Fibroblast of lung (primary cell): ENCODE measurements at places on chromosomes 11 and 22.

DNA sequence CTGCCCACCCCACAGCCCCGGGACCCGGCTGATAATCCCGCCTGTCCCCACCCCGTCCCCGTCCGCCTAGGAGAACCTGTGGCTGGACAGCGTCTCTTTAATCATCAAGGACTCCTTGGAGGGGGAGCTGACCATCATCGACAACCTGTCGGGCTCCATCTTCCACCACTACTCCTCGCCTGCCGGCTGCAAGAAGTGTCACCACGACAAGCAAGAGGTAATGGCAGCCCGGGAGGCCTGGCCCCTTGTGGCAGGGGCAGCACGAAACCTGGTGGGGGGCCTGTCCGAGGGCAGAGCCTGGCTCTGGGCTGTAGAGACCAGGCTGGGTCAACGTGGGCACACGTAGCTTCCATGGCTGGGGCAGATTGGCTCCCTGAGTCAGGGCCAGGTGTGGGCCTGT, 109.1 kb downstream of the CACNA1I start:
- DNase-seq, result no peak

DNA sequence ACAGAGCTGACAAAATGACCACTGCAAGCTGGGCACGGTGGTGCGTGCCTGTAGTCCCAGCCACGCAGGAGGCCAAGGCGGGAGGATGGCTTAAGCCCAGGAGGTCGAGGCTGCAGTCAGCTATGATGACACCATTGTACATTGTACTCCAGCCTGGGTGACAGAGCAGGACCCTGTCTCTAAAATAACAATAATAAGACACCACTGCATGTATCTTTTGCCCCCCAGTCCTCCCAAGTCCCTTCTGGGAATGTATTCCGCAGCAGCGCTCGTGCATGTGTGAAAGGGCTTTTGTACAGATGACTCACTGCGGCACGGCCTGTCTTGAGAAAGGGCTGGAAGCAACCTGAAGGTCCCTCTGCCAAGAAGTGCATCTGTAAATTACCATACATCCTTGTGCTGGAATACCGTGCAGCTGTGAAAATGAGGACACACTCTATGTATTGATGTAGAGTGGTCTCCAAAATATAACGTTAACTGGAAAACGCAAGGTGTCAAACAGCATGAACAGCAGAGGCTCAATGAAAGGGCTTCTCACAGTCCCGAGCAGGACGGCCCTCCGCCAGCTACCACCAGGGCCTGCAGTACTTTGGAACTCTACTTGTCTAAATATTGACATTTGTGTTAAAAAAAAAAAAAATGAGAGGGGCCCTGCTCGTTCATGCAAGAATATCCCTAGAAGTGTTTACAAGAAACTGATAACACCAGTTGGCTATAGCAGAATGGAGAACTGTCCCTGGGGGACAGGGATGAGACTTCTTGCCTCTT, 9.0 kb upstream of the CDC42EP2 start:
- peak; percentile 64 for DNase-seq

DNA sequence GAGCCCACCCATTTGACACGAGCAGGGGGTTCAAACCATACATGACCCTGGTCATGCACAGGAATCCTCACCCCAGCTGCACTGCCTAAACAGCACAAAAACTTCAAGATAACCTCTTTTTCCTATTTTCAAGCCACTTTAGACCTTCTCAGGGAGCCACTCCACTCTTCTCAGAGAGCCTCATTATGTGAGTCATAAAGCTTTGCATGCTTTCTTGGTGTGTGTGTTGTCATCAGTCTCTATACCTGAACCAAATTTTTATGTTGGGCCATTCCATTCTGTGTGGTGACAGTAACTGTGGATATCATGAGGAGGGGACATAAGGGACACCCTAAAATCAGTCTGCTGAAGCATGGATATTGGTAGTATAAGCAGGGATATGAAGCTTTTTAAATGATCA, 769.5 kb upstream of the API5 start:
- no peak for DNase-seq

DNA sequence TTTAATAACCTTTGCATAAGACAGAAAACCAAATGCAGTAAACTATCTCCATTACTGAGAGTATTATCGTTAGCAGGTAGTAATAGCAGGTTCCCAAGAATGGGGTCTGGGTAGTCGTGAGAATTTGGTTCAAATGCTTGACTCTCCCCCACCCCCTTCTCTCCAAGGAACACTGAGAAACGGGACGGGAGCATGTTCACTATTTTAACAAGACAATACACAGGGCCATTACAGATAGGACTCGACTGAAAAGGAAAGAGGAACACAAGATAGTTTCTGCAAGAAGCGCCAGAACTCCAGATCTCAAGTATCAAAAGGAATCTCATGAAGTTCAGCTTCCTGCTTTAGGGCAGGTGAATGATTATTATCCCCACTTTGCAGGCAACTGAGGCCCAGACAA, 27.0 kb downstream of the KMT5B start:
- DNase-seq, result no peak

- DNase-seq, result peak; percentile 67
Observed at GRCh38 chr22:45468872-45469271, 33.8 kb upstream of the FBLN1 start.

DNA sequence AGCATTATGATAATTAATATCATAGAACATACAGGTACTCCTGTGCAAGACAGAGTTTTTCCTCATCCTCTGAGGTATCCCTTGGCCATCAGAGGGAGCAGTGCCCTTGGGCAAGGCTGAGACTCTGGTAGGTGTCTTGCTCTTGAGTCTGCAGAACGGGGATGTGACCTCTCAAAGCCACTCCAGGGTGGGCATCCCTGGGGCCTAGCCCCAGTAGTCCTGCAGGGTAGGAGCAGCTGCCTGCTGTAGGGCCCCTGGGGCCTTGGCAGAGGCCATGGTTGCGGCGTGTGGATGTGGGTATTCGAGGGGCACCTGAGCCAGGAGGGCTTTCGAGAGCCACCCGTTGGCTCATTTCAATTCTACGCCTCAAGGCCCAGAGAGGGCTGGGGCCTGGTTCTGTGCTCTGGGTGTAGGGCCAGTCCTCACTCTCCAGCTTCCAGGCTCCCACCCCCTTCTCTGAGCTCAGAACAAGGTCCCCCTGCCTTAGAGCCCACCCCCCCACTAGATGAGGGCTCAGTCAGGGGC, 7.7 kb upstream of the OMP start:
- no peak for DNase-seq

DNA sequence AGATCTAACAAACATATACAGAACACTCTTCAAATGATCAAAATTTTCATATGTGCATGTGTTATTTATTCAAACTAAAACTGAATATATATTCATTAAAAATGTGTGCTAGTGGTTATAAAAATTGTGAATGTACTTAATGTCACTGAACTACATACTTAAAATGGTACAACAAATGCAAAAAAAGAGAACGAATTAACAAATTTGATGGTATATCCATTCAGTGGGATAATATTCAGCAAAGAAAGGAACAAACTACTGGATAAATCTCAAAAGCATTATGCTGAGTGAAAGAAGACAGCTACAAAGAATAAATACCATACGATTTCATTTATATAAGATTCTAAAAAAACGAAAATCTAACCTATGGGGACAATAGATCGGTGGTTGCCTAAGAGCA, 64.1 kb downstream of the NARS2 start:
- DNase-seq, result no peak

DNA sequence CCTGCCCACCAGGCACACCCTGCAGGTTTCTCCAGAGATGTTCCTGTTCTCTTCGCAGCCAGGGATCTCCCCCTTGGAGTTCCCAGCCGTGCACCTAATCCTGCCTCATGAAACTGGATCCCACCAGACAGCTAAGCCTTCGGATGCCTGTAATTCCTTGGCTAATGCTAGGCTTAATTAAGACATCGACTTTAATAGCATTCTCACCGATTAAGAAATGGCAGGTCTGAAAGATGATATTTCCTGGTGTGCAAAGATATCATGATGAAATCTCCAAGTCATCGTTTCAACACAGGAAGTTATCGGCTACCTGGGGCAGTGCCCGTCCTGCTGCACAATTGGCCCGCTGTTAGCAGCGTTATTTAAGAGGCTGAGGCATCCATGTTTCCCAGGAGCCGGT, 41.5 kb upstream of the CCND1 start:
- no peak for DNase-seq
